ENCODE measurements at places on chromosomes 1 and 21. TPM values are rescaled to one million over a fixed set of nuclear protein-coding genes. Genes with fewer than 3 reads are reported as not detected.
A peak's percentile ranks its signal among the peaks of the same experiment; 100 is the strongest.

DNA sequence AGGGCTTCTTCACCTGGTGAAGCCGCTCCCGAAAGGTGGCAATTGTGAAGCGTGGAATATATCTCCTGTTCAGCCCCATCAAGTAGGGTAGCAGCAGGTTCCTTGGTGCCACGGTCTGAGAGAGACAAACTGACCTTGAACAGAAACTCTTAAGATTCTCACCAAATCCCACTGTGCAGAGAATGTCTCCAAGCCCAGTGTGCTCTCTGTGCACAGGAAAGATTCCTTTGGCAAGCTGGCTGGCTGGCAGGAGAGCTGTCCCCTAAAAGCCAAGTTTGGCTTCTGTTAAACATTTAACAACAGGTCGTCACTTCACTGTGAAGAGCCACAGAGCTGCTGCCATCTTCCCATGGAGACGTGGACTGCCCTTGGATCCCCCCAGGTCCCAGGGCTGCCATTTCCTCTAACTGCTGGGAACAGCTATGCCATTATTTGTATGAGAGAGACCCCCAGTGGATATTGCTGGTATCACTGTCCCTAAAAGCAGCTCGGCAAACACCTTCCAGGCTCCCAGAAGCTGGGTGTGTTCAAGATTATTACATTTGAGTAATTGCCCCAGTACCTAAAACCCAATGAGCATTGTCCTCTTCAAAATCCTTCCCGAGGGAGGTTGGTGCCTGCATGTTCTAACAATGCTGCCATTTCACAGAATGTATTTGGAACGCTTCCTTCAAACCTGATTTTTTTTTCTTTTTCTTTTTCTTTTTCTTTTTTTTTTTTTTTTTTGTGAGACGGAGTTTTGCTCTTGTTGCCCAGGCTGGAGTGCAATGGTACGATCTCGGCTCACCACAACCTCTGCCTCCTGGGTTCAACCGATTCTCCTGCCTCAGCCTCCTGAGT, 71.8 kb downstream of the CD58 start:
- peak; percentile 28 for DNase-seq

Gene KCNE2
- total RNA-seq = 0.69 TPM

Gene PLA2G2D
- not detected for total RNA-seq

- no peak for DNase-seq
Observed at GRCh38 chr1:4617506-4617905, 36.9 kb upstream of the AJAP1 start.

DNA sequence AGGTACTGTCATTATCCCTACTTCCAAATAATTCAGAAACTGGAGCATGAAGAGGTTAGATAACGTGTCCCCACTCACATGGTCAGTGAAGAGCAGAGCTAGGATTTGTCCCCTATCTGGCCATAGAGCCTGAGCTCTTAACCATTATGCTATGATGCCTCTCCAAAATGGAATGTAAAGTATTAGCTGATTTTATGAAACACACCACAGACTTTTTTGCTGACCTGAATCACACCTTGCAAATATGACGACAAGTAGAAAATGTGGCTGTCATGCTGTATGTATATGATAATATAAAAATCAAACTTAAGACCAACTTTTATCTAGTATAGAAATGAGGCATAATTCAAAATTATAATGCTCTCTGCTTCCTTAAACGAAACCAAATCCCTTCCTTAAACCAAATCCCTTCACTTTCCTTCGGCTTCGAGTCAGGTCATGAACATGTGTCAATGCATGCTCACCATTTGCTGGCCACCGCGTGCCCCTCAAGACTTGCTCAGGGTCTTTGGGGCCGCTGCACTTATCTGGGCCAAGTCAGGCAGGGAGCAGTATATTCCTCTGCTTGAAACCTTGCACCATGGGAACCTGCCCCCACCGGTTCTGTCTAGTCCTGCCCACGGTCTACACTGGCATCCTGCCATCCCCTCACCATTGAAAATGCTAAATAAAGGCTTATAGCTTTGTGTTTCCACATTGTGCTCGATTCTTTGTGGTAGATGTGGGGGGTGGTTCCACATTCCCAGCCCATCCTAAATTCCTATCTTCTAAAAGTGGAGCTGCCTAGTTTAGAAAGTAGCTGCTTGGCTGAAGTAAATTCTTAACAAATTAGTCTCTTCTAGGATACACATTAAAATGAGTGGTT, 1.6 kb upstream of the TMCC2 start:
- DNase-seq = no peak

Measured in skin of body (tissue), 3 donors.